ENCODE measurements at places on chromosomes 2 and 18.

DNA sequence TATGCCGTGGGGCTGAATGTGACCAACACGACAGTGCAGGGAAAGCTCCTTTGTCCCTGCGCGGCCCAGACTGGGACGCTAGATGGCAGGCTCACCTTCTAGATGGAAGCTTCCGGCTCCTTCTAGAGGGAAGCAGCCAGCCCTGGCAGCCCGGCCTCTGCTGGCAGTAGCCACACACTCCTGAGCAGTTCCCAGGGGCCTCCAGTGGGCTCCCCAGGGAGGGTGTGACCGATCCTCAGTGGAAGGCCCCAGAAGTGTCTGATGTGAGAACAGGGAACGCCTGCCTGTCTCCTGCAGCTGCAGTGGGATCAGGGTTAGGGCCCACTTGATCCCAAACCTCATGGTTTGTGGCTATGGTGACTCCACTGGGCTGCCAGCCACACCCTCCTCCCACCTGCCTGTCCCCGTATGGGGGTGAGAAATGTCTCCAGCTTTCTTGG lies 48.5 kb upstream of the LRPPRC start:
- peak; percentile 77 for DNase-seq

DNA sequence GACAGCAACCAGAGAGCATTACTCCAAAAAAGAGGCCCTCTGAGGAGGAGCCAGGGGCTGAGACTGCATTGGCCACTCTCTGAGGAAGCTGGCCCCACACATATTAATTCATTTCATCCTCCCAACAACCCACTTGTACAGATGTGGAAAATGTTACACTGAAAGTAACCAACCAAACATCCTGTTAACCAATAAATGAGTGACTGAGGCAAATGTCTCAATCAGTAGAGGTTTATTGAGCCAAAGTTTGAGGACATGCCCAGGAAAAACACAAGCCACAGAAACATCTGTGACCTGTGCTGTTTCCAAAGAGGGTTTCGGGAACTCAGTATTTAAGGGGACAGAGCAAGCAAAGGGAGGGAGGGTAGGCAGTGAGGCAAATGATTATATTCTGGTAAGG lies 53.0 kb downstream of the SKA1 start:
- no peak for DNase-seq

GRCh38 chr2:217738061-217738460 lies 264.7 kb downstream of the TNS1 start:
- DNase-seq, result no peak

DNA sequence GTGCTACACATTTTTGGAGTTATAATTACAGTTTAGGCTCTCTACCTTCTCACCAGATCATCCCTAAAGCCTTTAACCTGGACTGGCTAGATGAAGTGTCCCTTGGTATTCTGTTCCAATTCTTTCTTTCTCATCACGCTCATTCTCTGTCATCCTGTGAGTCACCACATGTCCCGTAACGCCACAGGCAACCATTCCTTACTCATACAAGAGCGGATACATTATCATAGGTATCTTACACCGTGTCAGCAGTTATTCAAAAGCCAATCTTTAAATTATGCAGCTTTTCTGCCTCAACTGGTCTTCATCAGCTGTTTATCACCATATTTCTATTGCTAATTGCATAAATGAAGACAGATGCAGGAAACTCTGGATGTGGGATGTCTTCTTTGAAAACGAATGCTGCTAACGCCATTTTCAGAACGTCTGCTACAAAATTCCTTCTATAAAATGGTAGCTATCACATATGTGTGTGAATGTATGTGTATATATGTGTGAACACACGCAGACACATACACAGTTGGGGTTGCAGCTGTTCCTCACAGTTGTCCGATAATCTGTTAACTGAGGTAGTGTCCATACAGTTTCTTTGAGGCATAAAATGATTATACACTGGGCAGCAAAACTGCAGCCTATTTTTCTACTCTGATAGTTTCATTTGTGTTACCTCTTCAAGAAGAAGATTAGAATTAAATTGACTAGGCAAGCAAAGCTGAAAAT lies 47.9 kb downstream of the EML6 start:
- no peak for DNase-seq

DNA sequence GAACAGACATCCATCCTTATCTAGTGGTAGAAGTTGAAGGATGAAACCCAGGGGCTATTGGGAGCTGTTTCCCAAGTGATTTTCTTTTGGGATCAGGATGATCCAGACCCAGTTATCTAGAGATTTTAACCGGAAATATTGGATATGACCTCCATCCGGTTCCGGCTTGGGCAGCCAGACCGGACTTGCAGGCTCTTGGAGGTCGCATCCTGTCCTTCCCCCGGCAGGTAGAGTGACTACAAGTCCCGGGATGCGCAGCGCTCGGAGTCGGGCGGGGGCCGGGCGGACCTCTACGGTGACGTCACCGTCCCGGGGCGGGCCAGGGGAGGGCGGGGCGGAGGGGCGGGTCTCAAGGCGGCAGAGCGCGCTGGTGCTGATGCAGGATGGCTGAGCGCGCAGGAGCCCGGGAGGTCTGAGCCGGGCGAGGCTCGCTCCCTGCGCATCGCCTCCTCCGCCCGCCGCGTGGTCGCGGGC lies at the start of gene KIF5C:
KIF5C (plus strand) TSS at position 360 of the 474 bp plus-strand sequence. CDS start 391 bp downstream, outside the sequence.
- DNase-seq, result peak; percentile 84

- DNase-seq, result no peak
These were observed 54.5 kb upstream of the SPAG16 start for GRCh38 chr2:213229814-213230213.

DNA sequence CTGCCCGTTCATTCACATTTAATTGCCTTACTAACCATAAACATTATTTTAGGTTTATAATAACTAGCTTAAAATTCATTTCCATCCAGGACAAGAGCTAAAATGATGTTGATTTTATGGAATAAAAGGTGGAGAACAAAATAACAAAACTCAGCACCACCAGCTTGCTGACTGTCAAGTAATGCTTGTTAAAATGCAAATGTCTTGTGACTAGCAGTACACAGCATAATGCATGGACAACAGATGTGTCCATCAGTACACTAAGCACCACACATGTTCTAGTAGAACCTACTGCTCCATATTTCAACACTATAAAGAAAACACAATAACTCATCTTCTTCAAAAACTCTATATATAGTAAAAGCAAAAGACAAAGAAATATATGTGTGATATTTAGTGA lies 224.7 kb upstream of the SMAD7 start:
- no peak for DNase-seq

DNA sequence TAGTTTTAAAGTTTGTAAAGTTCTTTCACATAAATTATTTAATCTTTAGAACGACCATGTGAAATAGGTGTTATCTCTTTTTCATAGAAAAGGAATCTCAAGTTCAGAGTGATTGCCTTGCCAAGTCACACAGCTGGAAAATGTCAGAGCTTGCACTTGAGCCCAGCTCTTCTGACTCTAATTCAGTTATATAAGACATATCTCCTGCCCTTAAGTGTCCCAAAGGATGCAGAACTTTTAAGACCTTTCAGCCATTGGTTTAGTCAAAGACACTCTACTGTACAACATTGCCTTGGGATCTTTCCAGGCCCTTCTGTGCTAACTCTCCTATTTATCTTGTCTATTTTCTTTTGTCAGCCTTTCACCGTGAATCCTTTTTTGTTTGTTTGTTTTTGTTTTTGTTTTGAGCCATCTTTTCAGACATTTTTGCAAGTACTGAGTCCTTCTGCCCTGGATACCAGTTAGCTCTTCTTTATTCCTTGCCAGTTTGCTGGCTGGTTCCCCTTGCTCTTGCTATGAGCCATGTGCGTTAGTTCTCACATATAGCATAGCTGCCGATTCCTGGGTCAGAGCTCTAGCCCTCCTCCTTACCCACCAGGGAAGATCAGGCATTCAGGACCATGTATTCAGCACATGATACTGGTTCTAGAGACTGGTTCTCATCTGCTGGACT lies 160.0 kb upstream of the MYO3B start:
- DNase-seq, result peak; percentile 46

- no peak for DNase-seq
These were observed 101.6 kb upstream of the COL5A2 start for GRCh38 chr2:189281201-189281600.

DNA sequence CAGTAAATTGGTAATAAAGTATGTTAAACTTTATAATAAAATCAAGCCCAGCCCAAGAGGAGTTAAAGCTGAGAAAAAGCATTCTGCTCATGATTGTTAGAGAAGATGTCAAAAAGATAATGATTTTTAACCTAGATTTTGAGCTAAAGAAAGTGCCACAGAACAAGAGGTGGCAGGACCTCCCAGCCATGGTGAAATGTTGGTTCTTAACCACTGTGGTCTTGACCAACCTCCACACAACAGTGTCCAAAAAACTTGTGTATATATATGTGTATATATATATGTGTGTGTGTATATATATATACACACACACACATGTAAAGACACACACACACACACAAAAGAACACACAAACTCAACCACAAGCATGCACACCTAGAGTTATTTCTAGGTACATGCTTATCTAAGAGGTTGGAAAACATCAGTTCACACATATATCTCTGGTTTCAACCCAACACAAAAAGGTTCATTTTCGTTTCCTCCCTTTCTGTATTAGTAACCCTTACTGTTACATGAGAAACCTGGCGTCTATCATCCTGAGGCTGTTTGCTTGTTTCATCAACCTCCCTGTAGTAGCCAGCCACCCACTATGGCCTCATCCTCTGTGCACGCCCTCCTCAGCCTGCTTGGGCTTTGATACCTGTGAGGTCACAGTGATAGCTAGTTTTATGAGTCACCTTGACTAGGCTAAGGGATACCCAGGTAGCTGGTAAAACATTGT lies 631.8 kb upstream of the ID2 start:
- no peak for DNase-seq

- no peak for DNase-seq
These were observed 45.1 kb downstream of the GPD2 start for GRCh38 chr2:156481312-156481711.

GRCh38 chr2:12032398-12032797 lies 286.0 kb downstream of the LPIN1 start:
- no peak for DNase-seq

DNA sequence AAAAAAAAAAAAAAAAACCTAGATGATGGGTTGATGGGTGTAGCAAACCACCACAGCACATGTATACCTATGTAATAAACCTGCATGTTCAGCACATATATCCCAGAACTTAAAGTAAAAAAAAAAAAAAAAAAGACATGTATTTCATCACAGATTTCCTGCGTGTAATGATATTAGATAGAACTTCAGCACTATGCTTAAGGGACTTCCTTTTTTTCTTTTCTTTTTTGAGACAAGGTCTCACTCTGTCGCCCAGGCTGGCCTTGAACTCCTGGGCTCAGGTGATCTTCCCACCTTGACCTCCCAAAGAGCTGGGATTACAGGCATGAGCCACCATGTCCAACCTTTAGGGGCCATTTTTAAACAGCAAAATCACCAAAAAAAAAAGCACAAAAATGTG lies 42.0 kb downstream of the NEURL3 start:
- no peak for DNase-seq

- no peak for DNase-seq
These were observed 91.7 kb upstream of the RMDN2 start for GRCh38 chr2:37833423-37833822.

DNA sequence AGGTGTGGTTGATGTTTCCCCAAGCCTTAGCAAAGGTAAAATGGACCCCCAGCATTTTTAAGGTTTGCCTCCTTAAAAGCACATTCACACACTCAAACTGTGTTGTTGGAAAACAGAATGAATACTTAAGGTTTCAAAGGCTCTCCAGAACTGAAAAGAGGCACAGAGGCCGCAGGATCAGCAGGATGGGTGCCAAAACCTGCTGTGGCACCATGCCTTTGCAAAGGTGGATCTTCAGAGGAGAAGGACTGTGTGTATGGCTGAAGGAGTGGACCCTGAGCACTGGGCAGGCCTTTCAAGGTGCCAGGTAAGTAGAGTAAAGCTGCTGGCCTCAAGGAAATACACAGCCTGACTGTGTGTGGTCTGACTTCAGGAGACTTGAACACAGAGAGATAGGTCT lies 127.3 kb downstream of the XRCC5 start:
- DNase-seq, result no peak

DNA sequence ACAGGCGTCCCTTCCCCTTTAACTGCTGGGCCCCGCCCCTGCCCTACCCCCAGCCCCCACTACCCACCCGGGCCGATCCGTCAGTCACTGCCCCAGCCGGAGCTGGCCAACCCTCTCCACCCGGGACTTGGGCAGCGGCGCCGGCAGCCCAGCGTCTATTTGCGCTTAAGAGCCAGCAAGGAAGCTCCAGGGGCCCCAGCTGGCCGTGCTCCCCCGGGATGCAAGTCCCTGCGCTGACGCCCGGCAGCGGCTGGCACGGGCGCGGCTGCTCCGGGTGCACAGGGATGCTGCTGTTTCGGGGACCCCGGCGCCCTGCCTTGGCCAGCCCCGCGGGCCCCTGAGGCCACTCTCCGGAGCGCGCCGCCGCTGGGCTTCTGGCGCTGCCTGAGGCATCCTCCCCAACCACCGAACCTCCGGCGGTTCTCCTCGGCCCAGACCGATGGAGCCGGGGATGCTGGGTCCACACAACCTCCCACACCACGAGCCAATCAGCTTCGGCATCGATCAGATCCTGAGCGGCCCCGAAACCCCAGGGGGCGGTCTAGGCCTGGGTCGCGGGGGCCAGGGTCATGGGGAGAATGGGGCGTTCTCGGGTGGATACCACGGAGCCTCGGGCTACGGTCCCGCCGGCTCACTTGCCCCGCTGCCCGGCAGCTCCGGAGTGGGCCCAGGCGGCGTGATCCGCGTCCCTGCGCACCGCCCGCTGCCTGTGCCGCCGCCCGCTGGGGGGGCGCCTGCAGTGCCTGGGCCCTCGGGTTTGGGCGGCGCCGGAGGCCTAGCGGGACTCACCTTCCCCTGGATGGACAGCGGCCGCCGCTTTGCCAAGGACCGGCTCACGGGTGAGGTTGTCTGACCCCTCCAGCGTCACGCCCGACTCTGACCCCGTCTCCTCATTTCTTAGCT lies at the start of gene TLX2:
TLX2 (plus strand) TSS at position 83 of the 903 bp plus-strand sequence; CDS start at position 440, 357 bp downstream.
- no peak for DNase-seq

DNA sequence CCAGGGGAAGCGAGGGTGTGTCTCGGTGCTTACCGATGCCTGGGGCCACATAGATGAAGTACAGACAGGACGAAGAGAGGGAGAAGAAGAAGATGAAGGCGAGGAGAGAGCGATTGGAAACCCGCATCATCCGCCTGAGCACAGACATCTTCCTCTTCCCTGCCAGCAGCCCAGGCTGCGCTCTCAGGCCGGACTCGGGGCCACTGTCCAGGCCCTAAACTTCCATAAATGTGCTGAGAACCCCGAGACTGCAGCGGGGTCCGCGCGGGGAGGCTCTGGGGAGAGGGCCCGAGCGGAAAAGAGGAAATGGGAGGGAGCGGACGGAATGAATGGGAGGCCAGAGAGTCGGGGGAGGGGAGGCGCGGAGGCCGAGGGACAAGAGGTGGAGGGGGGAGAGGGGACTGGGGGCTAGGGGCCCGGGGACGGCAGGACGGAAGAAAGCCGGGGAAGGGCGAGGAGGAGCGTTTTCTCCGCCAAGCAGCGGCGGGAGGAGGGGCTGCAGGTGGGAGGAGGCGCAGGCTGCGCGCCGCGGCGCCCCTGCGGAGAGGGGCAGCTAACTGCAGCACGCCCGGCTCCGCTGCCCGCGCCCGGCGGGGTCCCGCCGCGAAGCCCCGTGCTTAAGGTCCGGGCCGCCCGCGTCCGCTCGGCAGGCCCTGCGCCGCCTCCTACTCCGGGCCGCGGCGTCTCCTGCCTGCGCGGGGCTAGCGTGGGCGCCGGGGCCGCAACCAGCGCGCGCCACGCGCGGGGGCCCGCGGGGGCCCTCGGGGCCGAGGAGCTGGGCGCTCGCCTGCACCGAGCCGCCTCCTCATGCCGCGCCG lies at the start of gene B4GALT6:
B4GALT6 (minus strand) TSS at position 303 of the 818 bp plus-strand sequence; CDS start at position 148, 155 bp downstream.
- DNase-seq, result peak; percentile 48

Data from Right ventricle myocardium superior (tissue), 1 donor.